ENCODE measurements at places on chromosomes 1 and 21.
A peak's percentile ranks its signal among the peaks of the same experiment; 100 is the strongest.

DNA sequence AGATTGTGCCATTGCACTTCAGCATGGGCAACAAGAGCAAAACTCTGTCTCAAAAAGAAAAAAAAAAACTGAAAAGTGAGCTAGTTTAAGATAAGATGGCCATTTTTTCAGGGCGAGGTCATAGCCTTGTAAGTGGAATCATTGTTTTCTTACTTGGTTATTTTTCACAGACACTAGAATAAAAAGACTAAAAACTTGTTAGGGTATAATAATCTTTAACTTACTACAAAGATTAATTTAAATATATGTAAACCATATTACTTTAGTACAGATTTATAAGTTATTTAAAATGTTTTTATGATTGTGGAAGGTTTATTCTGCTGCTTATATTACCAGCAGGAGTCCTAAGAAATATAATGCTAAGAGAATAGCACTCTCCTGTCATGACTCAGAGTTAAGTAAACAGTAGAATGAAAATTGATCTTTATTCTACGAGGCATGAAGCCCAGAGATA is 23.5 kb downstream of the ANGPTL1 start:
- no peak for DNase-seq

DNA sequence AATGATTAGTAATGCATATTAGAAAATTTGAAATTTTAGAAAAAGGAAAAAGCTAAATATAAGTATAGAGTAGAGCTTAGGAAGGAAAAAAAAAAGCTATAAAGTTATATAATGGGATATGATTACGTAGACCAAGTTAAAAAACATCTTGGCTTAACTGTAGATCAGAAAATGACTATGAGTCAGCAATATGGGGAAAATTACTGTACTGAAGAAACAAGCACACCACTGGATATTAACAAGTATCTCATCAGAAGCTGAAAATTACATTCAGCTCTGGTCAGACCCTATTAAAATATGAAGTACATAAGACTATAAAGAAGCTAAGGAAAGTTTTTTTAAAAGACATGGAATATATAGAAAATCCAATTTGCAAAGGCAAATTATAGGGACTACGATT is 19.5 kb downstream of the DNAJC8 start:
- DNase-seq, result no peak

DNA sequence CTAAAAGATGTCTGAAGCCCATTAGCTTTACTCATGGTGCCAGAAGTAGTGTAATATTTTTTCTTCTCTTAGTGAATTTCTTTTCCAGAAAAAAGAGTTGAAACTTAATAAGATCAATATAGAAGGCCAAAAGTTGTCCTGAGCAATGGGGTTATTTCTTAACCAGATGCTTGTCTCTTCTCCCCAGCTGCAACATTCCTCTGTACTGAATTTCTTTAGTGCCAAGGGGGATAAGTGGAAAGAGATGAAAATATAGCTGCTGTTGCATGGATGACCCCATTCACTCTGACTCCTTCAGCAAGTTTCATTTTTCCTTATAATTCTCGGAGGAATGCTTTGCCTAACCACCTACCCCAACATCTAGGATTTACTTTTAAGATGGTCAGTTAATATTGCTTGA is 675.0 kb downstream of the USP25 start:
- no peak for DNase-seq

DNA sequence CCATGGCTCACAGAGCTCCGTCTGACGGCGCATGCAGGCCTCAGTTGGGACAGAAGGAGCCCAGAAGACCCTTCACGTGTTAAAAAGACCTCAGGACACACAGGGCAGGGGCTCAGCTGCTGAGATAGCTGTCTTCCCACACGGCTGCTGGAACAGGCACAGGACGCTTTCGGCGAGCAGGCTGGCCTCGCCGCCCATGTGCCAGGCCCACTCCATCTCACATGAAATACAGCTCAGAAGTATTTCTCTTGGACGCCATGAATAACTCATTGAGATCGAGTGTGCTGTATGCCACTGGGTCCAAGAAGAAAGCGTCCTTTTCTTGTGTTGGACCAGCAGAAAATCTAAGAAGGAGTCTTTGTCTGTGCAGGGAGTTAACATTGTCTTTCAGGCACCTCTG is 69.6 kb downstream of the SIM2 start:
- no peak for DNase-seq

- no peak for DNase-seq
Measured at GRCh38 chr1:66725885-66726665, 26.2 kb upstream of the DYNLT5 start.

- no peak for DNase-seq
Measured at GRCh38 chr1:187038784-187039183, 210.0 kb downstream of the PLA2G4A start.

GRCh38 chr1:153488731-153489130 is 28.3 kb upstream of the S100A7 start:
- DNase-seq, result no peak

DNA sequence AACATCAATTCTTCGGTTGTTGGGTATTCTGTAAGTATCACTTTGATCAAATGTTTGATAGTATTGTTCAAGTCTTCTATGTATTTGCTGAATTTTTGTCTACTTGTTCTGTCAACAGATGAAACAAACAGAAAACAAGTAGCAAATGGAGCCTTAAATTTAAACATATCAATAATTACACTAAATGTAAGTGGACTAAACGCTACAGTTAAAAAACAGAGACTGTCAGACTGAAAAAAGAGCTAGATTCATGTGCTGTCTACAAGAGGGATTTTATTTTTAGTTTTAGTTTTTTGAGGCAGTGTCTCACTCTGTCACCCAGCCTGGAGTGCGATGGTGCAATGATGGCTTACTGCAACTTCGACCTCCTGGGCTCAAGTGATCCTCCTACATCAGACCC is 10.7 kb upstream of the RAD54L start:
- no peak for DNase-seq

DNA sequence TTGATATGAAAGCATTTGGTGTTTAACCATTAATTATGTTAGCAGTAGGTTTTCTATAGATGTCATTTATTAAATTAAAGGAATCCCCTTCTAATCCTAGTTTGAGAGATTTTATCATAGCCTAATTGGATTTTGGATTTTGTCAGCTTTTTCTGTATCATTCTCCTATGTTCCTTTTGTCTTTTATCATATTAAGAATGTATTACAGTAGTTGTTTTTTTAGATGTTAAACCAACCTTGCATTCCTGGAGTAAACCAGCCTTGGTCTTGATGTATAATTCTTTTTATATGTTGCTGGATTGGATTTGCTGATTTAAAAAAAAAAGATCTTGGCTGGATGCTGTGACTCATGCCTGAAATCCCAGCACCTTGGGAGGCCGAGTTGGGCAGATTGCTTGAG is 5.6 kb downstream of the SETDB1 start:
- no peak for DNase-seq

DNA sequence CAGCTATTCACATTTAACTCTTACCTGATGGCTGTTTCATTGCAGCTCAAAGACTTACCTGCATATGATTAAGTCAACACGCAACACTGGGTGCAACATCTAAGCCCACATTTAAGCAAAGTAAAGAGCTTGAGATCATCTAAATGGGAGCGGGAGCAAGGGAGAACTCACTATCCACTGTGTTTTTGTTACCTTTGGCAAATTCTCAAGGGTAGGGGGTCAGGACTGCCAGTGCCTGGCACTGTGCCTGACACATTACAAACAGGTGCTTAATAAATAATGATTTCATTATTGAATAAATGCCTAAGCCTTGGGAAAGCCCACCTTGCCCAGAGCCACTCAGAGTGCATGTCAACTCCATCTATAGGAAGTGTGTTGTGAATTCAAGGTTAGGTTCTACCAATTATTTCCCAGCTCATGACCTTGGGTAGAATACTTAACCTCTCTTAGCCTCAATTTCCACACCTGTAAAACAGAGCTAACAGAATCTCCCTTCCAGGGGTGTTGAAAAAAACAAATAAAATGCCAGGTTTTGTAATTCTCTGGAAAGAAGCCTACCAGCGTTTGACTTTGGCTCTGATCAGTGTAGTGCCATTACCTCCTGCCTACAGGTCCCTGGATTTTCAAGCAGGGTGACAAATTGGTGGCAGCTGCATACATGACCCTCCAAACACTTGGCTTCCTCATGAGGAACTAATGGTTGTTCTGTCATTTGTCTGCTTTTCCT is 109.7 kb downstream of the TGFBR3 start:
- no peak for DNase-seq

DNA sequence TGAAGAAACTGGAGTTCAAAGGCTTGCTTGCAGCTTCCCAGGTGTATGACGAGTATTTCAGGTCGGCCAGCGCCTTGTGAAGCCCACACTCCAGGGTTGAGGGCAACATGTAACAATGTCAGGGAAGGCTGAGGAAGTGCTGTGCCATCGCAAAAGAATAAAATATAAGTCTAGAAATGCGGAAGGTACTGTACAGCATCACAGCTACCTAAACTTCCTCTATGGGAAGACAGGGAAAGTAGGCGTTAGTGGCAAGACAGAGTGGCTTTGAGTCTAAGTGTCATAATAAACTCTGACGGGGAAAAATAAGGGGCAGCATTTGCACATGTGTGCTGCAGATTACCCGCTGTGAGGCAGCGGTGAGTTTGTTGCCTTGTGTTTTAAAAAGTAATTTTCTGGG is 28.9 kb downstream of the DOP1B start:
- DNase-seq, result no peak

DNA sequence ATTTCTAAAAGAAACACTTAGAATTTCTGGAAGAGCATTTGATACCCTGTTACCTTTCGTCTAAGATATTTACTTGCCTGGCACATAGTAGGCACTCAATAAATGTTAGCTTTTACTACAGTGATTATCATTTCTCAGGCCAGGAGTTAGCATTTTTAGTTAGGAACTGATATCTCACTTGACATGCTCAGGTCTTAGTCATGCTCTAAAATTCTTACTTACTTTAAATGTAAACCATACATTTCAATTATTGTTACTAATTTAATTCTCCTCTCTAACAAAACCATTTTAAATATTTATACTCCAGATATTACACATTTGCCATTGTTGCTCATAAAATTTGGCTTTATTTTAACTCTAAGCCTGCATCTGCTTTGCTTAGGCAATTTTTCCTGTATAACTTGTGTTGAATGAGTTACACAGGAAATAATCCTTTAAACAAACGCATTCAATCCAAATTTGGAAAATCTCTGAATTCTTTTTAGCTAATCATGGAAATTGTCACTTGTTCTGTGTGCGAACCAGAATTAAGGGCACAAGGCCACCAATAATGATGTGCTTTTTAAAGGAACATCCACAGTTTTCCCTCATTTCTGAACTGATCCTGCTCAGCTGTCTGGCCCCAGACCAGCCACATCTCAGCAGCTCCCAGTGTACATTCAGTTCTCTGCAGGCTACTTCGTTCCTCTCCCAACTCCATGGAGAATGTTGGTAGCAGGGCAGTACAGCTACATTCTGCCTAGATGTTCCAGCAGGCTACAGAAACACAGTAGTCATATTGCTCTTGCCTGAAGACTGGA is 15.6 kb downstream of the NIBAN1 start:
- no peak for DNase-seq

GRCh38 chr1:1629430-1630190 is 2.4 kb upstream of the MMP23B start:
- peak; percentile 57 for DNase-seq

DNA sequence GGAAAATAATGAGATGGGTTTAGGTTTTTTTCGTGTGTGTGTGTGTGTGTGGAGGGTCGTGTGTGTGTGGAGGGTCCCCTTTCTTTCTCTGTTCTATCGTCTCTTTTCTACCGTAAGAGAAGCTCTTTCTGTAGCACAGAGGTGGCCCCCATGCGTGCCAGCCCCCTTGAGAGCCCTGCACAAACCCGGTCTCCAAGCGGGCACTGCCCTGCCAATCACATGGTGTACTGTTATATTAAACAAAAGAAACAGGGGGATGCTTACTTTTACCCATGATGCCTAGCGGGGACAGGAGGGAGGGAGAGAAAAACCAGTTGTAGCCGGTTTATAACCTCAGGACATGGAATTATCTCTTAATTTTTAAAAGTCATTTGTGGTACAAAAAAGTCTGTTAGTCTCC is 41.0 kb downstream of the GATAD2B start:
- DNase-seq, result no peak

- DNase-seq, result no peak
Measured at GRCh38 chr1:60895701-60896100, 186.7 kb upstream of the NFIA start.
